Activated T-cell treated with anti-CD3 and anti-CD28 coated beads for 4 hours (primary cell): ENCODE measurements at places on chromosomes 6 and 20.

DNA sequence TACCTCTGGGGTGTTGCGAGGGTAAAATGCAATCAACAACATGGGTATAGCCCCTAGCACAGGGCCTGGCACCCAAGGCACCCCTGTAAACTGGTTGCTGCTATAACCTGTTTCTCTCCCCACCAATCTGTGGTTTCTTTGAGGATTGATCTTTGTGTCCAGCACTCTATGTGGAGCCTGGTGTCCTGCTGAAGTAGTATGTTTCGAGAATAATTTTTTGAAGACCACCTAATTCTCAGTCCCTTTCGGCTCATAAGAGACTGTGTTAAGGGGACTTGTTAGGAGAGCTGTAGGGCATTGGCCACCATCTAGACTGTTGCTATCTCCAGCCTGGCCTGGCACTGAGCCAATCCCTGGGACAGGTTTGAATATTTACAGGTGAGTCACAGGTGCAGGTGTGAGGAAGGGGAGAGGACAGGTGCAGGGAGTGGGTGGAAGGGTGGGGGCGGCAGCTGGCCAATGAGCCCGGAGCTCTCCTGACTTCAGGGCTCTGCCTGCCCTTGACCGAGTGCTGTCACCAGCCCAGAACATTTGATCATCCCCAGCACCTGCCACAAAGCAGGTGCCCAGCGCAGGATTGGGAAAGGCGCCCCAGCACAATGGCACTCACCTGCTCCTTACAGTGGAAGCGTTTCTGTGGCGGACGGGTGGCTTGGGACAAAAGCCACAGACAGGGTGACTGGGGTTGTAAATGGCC is 8.1 kb upstream of the C20orf144 start:
- DNase-seq: no peak

DNA sequence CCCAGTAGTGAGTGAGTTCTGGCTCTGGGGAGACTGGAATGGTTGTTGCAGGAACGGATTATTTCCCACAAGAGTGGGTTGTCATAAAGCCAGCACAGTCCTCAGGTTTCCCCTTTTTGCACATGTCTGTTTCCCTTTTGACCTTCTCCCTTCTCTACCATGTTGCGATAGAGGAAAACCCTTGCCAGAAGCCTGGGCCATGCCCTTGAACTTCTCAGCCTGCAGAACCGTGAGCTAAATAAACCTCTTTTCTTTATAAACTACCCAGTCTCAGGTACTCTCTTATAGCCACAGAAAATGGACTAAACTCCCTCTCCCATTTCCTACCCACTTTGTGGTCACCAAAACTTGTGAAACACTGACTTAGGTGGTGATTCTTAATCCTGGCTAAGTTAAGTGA is 7.2 kb upstream of the PPP1R16B start:
- no peak for DNase-seq

- DNase-seq: no peak
Measured at GRCh38 chr6:28736121-28736520, 187.7 kb downstream of the TRIM27 start.

- DNase-seq: no peak
Measured at GRCh38 chr20:58629215-58629580, 21.9 kb upstream of the STX16 start.

DNA sequence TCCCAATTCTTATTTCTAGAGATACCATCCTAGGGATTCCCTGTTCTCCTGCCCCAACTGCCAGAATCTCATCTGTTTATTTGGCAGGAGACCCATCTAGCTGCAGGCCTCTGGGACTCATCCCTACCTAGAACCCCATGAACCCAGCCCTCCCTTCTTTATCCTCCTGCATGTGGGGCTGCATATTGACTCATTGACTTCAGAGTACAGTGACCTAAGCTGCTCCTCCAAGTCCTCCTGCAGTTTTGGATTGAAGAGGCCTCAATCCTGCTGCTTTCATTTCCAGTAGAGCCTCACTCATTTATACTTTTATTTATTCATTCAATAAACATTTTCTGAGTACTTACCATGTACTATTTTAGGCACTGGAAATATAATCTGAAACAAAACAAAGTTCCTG is 11.6 kb downstream of the TMEM200A start:
- no peak for DNase-seq

DNA sequence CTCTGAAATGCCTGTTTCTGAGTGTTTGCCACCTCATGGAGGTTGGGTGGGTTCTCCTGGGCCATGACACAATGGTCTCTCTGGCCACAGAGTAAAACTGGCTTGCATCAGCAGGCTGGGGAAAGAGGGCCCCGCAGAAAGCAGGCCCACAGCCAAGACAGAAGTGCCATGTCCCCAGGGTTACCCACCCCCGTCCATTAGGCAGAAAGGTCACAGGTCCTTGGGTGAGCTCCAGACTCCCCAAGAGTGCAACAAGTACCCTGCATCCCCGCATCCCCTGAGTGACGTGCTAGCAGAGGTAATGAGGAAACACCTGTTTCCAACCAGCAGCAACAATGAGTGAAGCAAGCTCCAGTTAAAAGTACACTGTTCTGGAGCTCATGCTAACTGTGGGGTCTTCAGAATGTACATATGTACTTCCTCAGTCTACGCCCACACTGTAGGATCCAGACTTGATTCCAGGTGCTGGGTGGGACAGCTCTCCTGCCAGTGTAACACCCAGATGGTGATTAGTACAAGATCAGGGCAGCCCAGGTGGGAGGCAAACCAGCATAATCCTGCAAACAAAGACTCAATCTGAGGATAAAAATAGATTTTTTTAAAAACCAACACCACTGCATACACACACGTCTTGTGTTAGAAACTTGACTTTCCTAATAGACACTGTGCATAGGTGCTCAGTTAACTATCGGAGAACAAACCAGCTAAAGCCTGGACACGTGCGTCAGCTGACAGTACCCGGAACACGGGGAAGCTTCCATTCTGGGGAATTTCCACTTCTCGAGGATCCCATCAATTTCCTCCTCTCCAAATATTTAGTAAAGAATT is 31.5 kb downstream of the RRBP1 start:
- no peak for DNase-seq

DNA sequence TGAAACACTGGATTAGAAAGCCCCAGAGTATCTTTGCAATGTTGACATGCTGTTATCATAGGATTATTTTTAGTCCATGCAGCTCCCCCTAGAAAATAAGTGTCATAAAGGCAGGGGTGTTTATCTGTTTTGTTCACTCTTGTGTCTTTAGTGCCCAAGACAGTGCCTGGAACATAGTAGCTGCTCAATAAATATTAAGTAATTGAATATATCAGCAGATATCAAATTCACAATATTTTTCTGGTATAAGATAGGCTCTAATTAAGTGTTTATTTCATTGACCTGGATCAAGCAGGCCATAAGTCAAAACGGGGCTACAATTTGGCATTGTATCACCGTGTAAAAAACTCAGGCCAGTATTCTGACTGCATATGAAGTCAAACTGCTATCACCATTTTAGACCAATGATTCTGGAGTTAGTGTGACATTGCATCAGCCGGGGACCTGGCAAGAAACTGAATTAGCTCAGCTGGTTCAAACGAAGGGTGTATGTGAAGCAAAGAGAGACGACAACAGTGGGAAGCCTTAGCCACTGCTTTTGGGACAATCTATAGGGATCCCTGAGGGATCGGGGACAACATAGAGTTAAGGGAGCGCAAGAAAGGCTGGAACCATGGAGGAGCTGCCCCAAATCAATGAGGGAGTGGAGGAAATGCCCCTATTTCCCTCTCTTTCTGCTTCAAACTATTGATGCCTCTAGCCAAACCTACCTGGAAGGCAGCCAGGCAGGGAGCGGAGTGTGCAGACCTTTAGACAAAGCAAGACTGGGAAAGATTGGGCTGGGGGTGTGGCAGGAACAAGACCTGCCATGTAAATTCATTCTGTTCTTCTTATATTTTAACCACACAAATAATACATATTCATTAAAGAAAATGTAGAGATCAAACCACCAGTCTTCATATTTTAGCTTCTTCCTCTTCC is 112.2 kb downstream of the PLEKHG1 start:
- no peak for DNase-seq

- peak; percentile 24 for DNase-seq
Measured at GRCh38 chr6:3977875-3978711, 100.8 kb downstream of the FAM217A start.

DNA sequence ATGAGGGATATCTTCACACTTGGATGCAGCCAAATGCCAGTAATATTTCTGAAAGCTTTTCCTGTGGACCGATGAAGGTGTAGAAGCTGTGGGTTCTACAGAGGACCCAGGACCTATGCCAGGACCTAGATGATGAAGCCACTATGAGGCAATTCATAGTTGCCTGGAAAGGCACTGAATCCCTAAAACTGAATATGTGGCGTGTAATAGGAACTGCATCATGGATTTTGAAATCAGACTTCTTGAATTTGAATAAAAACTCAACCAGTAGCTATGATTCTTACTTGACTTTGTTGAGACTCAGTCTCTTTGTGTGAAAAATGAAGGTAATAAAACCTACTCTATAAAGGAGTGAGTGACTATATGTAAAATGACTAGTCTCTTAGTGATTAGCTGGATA is 89.9 kb upstream of the SGK1 start:
- no peak for DNase-seq

DNA sequence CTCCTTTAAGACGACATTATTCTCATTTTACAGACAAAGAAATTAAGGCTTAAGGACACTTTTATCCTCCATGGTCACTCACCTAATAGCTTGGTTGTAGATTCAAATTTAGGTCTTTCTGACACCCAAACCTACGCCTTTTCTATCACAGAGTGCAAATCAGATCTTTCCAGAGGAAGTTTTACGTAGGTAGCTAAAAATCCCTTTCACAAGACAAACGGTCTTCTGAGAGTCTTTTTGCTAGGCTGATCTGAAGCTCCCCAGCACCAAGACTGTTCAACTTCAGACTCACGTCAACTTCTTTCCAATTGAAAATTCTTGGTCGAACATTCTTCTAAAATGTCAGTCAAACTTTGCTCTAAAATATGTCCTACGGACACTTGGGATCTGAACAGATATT is 46.5 kb downstream of the BLOC1S5 start:
- no peak for DNase-seq

DNA sequence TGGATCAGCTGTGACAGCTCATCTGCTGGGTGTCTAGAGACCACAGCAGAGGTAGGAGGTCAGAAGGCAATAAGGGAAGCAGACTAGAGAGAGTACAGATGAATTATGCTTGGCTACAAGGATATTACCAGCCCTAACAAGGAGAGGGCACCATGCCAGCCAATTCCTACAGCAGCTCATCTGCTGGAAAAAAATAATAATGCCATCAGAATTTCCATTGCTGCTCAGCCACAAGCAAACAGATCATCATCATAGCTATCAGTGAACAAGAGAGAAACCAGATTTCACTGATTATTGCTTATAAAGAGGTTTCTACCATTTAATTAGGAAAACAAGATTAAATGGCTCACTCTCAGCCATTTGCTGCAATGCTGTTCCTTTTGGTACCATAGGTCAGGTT is 66.5 kb downstream of the PSMG4 start:
- DNase-seq: no peak

- no peak for DNase-seq
Measured at GRCh38 chr6:107266563-107266962, 151.2 kb upstream of the BEND3 start.

DNA sequence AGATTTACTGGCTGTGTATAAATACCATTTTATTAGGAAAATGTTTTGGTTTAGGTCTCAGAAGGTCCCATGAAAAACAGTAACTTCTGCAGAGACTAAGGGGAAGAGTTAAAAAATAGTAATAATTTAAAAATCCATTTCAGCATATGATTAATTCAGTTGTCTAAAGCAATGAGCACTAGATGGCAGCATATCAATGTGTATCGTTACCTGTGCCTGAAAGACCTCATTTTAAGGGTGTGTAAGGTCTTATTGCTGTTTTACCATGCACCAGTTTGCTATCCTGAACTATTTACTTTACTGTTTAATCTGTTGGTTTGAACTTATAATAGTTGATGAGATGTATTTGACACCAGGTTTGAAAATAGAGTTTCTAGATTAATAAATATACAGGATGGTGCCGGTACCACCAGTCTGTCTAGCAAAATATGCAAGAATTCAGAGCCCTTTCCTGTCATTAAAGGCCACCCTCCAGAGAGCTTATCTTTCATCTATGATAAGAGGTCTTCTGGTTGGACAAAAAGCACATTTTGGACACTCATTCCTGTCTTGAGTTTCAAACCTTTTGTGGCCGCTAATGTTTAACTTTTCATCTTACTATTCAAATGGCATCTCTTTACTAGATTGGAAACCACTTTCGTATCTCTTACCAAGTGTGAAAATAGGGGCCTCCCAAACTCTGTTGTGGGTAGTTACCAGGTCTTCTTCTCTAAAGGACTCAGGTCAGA is 8.9 kb upstream of the AHI1 start:
- DNase-seq: no peak

GRCh38 chr6:121896363-121896762 is 460.9 kb downstream of the GJA1 start:
- no peak for DNase-seq

DNA sequence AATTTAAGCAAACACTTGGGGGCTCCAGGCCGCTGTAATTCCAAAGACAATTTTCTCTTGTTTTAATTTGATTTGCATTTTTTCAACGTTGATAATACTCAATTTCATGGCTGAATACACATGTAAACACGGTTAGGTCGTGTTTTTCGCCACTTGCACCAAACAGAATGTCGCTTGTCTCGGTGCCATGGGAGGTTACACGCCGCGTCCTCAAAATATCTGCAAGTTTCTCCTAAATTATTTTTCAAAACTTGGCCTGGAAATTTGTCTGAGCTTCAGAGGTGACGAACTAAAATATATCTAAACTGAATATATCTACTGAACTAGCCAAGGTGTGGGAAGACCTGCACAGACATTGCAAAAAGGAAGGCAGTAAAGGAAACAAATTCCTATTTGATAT is 15.0 kb downstream of the FOXA2 start:
- DNase-seq: no peak

DNA sequence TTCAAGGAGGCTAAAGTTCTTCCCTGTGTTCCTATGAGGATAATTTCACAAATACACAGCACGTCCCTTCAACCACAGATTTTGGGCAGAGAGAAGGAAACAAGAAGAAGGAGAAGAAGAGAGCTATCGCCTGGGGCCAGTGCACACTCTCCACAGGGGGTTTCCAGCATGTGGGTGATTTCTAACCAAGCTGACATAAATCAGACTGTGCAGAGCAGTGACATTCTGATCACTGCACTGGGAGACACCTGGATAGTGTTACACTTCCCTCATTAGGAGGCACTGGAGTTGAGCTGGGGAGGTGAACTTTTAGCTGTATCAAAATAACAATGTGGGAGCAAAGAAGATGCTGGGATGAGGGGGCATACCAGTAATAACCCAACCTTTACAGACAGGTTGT is 71.8 kb upstream of the CENPW start:
- no peak for DNase-seq

- no peak for DNase-seq
Measured at GRCh38 chr6:82066991-82067411, 180.5 kb downstream of the IBTK start.

GRCh38 chr6:39657355-39658135 is 67.7 kb downstream of the KIF6 start:
- DNase-seq: no peak
